ENCODE measurements at places on chromosomes 12 and 14. TPM values are rescaled to one million over a fixed set of nuclear protein-coding genes. Genes with fewer than 3 reads are reported as not detected.

DNA sequence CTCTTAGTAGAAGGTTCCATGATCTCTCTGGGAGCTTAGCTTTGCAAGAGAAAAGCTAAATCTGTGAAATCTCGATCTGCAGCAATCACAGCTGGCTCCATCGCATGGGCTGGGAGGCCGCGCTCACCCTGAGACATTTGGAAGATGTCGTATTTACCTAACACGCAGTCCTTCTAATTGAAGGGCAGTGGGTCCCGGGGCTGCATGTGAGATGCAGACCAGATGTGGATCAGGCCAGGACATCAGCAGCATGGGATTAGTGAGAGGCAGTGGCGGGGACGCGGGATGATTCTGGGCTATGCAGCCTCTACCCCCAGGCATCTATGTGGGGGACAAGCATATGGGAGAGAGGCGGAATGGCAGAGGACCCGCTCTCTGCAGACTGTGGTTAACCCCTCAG lies 312.4 kb upstream of the RTL1 start:
- DNase-seq = no peak

DNA sequence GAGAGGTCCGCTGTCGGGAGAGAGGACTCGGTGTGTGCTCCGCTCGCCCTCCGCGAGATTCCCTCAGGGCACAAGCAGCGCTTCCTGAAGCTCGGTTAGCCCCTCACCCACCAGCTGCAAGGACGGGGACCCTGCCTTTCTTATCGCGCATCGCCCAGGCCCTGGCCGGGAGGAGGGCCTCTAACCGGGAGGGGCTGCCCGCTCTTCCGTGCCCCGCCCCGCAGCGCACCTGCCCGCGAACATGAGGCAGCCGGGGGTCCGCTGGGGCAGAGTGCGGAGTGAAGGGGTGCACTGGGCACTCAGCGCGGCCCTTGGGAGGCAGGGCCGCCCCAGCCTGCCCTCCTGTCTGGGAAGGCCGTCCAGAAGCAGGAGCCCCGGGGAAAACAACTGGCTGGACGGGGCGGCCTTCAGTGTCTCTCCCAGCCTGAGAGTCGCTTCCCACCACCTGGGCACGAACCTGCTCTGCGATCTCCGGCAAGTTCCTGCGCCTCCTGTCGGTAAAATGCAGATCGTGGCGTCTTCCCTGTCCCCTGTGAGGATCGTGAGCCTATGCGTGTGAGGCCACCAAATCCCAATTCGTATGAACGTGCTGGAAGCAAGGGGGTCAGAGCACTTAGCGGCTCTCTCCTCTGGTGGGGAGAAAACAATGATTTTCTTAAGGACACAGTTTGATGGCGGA lies 28.0 kb upstream of the ADIPOR2 start:
- peak; percentile 18 for DNase-seq

- no peak for DNase-seq
Observed at GRCh38 chr12:5428332-5429221, 3.3 kb upstream of the NTF3 start.

DNA sequence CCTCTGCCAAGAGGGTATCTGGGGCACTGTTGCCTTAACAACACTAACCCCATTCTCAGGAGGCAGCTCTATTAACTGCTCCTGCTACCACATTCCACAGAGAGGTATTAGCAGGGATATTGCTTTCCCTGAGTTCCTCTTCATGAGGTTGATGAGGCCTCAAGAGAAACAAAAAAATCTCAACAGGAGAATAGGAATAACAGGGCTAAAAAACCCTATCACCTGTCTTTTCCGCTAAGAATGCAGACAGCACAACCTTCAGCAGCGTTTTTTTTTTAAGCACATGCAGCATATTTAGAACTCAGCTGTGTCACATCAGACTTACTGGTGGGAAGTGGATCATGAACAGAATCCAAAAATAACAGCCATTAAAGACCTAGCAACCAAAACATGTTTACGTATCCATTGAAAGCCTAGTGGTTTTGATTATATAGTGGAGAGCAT lies 29.2 kb downstream of the ATF7 start:
- no peak for DNase-seq

DNA sequence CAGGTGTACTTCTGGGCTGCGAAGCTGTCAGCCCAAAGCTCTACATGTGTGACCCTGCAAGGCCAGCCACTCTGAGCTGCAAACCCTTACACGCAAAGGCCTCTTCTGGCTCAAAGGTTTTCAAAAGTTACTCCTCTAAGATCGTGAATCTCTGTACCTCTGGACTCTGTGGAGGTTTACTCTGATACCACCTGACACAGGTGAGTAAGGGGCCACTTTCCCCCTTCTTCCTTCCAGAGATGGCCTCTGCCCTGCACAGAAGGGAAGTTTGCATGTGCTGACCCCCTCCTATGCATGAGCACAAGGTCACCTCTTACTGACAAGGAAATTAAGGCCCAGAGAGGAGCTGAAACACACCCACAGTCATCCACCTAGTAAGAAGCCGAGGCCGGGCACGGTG lies 14.5 kb downstream of the ITPK1 start:
- no peak for DNase-seq

GRCh38 chr12:112464605-112465004 lies 45.9 kb downstream of the PTPN11 start:
- no peak for DNase-seq

- DNase-seq = no peak
Observed at GRCh38 chr12:131385313-131386166, 325.4 kb upstream of the SFSWAP start.

GRCh38 chr12:93361151-93361919 lies 16.4 kb upstream of the NUDT4 start:
- DNase-seq = no peak

GRCh38 chr12:7001921-7002591 lies 16.2 kb downstream of the LPCAT3 start:
- no peak for DNase-seq

DNA sequence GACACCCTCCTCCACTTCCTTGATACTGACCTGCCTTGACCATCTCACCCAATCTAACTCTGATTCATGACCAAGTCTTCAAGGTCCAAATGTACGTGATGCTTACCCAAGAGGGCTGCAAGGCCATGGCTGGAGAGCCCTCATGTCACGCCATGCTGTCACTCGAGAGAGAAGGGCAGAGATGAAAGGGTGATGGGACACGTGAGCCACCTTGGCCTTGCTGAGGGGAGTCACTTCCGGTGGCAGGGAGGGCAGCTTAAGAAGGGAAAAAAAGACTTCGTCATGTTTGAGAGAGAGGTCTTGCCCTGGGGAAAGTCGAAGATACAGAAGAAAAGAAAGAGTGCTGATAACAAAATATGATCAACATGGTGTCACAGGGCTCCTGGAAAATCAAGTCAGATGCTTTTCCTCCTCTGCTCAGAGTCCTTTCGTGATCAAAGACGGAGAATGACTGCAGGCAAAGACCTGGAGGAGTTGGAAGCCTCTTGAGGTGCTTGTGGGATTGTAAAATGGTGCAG lies 3.3 kb upstream of the SCARB1 start:
- no peak for DNase-seq

GRCh38 chr14:101713621-101714349 lies 47.7 kb upstream of the PPP2R5C start:
- DNase-seq = no peak

DNA sequence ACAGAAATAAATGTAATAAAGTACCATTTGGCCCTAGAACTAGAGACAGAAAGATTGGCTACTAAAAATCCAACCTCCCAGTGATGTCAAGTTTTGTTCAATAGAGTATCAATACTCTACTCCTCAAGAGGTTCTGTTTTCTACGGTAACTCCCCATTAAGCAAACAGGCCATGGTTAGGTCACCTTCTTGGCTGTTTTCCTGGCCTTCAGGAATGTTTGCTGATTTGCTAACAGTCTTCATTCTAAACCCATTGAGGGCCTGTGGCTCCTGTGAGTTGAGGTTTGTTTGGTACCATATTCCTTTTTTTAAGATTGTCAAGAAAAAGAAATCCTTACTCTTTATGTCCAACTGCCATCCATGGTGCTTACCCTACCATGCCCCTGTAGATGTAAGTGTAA lies 1022.0 kb upstream of the TMEM132C start:
- no peak for DNase-seq

DNA sequence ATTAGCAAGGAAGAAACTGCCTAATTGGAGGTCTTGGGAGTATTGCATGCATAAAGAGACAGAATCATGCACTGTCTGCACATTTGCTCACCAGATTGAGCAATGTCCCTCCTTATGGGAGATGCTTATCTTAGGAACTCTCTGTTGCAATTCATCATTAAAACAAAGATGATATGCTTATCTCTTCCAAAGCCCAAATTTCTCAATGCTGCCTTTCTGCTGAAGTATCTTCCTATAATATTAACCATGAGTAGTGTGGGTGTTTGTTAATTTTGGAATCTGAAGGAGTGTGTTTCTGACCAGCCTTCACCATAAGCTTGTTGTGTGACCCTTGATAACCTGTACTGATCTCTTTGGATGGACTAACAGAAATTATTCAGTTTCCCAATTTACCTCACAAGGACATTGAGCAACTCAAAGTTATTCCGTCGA lies 1257.6 kb upstream of the FLRT2 start:
- no peak for DNase-seq

GRCh38 chr12:85829391-85829790 lies 6.8 kb downstream of the RASSF9 start:
- no peak for DNase-seq

GRCh38 chr12:33529810-33530209 lies 90.2 kb upstream of the SYT10 start:
- no peak for DNase-seq

- DNase-seq = no peak
Observed at GRCh38 chr12:34210183-34210582, 187.9 kb downstream of the ALG10 start.

- DNase-seq = no peak
Observed at GRCh38 chr12:75437564-75437963, 43.0 kb upstream of the GLIPR1 start.

- DNase-seq = no peak
Observed at GRCh38 chr12:71499834-71500233, 60.2 kb downstream of the LGR5 start.

- DNase-seq = no peak
Observed at GRCh38 chr12:57627501-57628279, 5.3 kb downstream of the B4GALNT1 start.

DNA sequence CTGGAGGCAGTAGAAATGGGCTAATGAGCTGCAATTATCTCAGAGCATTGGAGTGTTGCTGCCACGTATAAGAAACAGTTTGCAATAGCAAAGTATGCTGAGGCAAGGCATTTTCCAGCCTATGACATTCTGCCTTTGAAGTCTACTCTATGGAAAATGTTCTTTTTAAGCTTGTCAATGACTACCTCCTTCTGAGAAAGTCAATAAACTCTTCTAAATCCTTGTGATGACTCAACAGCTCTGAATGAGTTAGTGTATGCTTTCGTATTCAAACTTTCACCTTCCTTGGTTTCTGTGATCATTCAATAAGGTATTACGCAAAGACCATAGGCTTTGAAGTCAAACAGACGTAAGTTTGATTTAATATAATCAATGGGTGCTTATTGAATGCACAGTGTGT lies 111.2 kb downstream of the CAPZA3 start:
- no peak for DNase-seq

DNA sequence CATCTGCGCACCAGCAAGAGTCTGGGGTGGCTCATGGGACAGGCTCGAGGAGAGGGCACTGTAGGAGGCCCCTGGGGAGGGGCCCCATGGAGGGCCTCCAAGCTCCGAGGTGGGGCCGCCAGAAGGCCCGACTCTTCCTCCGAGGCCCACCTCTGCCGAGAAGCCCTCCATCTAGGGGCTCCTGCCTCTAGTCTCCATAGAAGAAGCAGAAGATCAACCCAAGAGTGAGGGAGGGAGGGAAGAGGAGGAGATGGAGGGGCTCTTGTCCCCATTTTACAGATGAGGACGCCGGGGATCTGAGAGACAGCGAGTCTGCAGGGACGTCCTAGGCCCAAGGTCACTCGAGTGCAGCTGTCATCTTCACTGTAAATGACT lies 41.2 kb downstream of the DIO3 start:
- no peak for DNase-seq

DNA sequence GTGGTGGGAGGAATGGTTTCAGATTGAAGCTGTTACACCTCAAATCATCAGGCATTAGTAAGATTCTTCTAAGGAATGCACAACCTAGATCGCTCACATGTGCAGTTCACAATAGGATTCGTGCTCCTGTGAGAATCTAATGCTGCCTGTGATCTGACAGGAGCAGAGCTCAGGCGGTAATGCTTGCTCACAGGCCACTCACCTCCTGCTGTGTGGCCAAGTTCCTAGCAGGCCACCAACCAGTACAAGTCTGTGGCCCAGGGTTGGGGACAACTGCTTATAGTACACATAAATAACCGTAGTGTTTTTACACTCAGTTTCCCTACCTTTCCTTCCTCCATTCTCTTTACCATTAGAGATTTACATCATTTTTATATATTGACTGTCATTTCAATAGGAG lies 121.4 kb downstream of the SLCO1B3 start:
- no peak for DNase-seq

DNA sequence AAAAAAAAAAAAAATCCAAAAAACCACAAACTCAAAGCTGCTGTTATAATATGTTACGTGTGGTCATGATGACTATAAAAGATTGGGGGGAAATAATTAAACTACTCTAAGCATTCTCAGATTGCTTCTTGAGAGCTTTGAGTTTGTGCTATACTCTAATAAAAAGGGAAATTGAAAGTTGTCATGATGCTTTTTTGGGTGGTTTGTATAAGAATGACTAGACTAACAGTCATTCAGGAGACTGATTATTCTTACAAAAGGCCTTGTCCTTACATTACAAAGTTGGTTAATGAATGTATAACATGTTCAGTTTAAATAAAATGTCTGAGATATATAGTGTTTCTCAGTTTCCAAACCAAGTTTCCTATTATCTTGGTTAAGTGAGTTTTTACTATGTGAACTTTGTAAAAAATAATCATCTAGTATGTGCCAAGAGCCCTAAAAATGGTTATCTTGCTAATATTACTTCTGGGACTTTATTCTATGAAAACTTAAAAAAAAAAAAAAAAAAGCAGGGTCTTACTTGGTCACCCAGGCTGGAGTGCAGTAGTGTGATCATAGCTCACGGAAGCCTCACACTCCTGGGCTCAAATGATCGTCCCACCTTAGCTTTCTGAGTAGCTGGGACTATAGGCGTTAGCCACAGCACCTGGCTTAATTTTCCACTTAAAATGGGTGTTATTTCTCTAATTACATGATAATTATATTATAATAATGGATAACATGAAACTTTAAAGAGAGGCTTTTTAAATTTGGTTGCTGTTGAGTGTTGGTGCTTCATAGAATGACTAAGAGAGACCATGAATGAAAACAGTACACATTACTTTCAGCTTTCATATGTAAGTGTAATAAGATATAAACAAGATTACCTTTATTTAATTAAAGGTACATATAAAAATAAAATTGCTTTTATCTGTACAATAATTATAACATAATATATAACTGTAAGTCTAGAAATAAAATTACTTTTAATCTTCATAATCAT lies 459.6 kb upstream of the RGS6 start:
- no peak for DNase-seq

GPR135 gene
- 0.53 TPM for total RNA-seq

CCDC197 gene
- 0.35 TPM for total RNA-seq

DPF3 gene
- total RNA-seq = 0.48 TPM

PIWIL1 gene
- total RNA-seq = not detected

BATF gene
- total RNA-seq = 186 TPM

PRB2 gene
- not detected for total RNA-seq

RASSF8 gene
- total RNA-seq = 0.19 TPM

All from activated T-cell treated with anti-CD3 and anti-CD28 coated beads, Interleukin-2, amount 50 U/mL, for 4 hours (primary cell).